ENCODE measurements at places on chromosomes 2 and 18.

DNA sequence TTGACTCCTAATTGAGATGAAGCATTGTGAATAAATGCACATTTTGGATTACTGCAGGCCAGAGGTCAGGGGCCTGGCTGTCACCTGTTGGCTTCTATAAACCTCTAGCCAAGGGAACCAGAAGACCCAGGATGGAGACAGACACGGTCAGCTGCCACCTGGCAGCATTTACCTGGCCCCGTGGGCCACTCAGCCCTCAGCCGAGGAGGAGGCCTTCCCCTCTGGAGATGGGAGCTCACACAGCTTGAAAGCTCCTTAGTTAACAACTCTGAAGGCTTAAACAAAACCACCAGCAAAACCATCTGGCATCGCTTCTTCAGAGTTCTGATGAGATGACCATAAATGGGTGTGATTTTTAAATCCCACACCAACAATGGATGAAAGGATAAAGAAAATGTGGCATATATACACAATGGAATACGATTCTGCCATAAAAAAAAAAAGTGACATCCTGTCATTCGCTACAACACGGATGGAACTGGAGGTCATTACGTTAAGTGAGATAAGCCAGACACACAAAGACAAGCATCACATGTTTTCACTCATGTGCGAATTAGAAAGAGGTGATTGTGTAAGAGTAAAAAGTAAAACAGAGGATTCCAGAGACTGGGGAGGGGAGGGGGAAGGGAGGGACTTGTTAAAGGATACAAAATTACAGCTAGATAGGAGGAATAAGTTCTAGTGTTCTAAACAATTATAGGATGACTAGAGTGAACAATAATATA is 218.4 kb downstream of the TMEM163 start:
- no peak for DNase-seq

- no peak for DNase-seq
These were observed 88.3 kb downstream of the KCNS3 start for GRCh38 chr2:17966798-17967197.

- DNase-seq = no peak
These were observed 8.3 kb downstream of the ANXA4 start for GRCh38 chr2:69750246-69750645.

DNA sequence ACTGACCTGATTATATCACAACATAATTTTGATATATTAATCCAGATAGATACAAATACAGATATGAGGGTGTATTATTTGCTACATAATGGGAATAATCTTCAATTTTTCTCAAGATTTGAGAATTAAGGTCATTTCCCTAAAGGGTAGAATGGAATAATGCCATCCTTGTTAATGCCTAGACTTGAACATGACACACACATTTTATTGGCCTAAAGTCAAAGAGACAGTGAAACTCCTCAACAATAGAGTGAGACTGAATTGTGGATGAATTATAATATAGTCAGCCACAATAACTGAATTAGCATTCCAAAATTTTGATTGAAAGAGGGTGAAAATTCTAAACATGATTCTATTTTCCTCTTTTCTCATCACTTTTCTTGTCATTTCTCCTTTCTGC is 506.0 kb upstream of the CDH2 start:
- DNase-seq = no peak

DNA sequence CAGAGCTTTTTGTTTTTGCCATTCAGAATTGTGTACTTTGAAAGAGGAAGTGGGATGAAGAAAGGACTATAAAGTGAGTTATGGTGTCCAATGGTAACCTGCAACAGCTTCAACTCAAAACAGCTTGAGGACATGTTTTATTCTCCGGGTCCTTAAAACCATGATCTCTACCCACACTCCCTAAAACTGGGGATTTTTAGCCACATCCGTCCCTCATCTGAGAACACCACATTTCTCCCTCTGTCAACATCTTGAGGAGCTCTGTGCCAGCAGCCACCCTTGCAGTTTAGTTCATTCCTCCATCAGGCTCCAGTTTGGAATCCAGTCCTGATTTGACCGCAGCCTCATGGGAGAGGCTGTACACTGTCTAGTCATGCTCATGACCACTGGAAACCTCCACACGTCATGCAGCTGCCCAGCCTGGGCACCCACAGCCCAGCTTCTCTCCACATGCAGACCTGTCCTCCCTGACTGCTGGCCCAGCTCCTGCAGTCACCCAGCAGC is 62.6 kb downstream of the C18orf63 start:
- no peak for DNase-seq

DNA sequence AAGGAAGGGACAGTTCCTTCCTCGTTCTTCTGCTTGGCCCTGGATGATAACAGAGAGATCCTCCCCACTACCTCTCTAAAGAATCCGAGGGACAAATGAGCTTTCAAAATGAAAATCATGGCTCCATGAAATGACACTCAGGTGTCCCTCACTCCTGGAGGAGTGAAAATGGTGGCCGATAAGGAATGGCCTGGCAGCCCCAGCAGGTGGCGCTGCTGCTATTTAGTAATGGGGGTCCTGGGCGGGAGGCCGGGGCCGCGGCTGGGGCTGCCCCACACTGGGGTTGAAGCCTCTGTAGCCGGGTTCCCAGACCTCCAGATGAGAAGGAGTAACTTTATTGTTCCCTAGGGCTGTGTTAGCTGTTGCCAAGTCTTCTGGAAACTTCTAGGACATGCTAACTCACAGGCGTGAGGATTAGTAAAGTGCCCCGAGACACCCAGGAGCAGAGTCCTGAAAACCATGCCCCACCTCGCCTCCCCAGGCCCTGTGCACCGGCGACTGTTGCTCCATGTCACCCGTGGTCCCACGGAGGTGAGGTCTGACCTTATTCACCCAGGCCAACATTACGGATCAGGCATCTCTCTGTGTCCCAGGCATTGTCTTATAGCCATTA is 138.0 kb downstream of the CTIF start:
- peak; percentile 61 for DNase-seq

DNA sequence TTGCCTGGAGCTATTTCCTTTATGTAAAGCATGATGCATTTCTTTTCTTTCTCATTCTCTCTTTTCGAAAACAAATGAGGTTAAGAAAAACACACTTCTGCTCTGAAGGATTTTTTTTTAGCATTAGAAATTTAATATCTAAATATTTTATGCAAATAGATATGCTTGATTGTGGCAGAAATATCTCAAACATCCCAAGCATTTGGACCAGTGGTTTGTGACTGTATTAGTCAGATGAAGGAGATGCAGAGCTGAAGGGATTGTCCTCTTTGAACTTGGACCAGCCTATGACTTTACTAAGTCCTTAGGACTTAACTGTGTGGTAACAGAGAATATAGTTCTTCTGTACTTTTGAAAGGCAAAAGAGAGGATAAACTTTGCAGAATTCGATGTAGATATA is 335.9 kb upstream of the NT5C1B start:
- no peak for DNase-seq
